Stomach (tissue), 19 donors: ENCODE measurements at places on chromosomes 12 and 14. TPM values are rescaled to one million over a fixed set of nuclear protein-coding genes. Genes with fewer than 3 reads are reported as not detected.

The ANO2 gene
- 6.4 TPM for total RNA-seq

The ERGIC2 gene
- 44.3 TPM for total RNA-seq

The IL26 gene
- not detected for total RNA-seq

The LGALS3 gene
- total RNA-seq, result 275 TPM

The RHEBL1 gene
- not detected for total RNA-seq

The NDUFA9 gene
- total RNA-seq, result 22.8 TPM

The CCDC177 gene
- not detected for total RNA-seq

The NTS gene
- not detected for total RNA-seq

The ASCL1 gene
- total RNA-seq, result not detected

The RPL10L gene
- total RNA-seq, result 41.7 TPM

The TSPAN8 gene
- total RNA-seq, result 132 TPM

The PELI2 gene
- 26.7 TPM for total RNA-seq

The ARMH4 gene
- total RNA-seq, result 14.3 TPM

The LPAR5 gene
- 2.8 TPM for total RNA-seq

The CLEC6A gene
- not detected for total RNA-seq

The GARIN6 gene
- not detected for total RNA-seq
